ENCODE measurements at places on chromosomes 5 and 9.

- DNase-seq = no peak
Measured at GRCh38 chr9:129813661-129814060, 10.3 kb downstream of the TOR1A start.

GRCh38 chr5:126269511-126269910 is 153.7 kb upstream of the GRAMD2B start:
- no peak for DNase-seq

DNA sequence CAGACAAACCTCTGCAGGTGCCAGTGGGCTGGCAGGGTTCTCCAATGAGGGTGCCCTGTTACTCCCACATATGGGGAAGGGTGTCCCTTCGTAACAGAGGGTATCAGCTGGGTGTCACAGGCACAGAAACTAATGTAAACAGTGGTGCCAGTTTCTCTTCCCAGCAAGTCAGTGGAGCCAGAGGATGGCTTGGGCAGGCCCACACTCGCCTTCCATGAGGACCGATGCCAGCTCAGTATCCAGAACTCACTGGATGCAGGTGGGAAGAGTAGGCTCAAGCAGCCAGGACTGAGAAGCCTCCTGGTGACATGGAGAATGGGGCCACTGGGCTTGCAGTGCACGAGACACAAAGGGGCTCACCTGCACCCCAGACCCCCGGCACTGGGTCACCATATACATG is 30.4 kb downstream of the FSTL4 start:
- no peak for DNase-seq

DNA sequence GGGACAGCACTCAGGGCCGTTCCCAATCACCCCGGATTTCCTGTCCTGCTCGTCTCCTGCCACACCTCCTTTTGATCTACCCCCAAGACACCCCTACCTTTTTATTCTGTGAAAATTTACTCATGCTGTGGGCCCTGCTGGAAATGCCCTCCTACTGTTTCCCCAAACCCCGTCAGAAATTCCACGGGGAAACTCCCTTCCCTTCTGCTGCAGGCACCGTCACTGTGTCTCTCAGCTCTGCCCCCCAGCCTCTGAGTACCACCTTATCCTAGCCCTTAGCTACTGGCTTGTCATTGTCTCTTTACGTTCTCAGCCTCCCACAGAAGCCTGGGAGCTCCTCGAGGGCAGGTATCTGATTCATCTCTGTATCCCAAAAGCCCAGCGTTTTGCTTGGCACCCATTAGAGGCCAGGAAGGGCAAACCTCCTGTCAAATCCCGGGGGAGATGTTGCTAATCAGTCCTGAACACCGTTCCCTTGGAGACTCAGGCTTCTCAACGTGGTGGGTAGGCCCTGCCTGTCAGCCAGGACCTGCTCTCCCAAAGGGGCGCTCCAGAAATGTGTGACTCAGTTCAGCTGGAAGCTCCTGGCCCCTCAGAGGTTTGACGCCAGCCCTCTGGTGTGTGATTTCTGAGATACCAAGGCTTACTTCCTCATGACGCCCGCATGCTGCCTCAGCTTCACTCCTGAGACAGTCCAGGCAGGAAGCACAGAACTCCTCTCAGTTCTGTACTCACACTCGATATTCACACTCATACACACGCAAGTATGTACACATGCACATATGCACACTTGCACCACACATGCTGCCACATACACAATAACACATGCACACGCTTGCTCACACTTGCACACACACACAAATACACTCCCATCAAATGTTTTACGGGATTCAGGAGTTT is 50.7 kb upstream of the GRHPR start:
- peak; percentile 68 for DNase-seq

GRCh38 chr9:110140276-110140675 is 67.7 kb downstream of the C9orf152 start:
- DNase-seq = no peak

- peak; percentile 63 for DNase-seq
Measured at GRCh38 chr5:82439750-82440445, 161.7 kb upstream of the RPS23 start.

DNA sequence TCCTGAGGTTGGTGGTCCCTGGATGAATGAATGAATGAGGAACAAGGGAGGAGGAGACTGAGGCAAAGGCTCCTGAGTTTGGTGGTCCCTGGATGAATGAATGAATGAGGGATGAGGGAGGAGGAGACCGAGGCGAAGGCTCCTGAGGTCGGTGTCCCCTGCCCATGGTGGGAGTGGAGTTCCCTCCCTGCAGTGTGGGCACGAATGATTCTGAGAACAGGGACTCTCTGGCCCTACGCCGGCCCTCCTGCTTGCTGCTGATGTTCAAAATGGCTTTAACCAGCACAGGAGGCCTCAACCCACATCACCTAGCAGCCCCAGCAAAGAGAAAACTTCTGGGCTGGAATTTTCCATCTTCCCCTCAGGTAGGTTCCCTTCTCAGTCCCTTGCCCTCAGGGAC is 377.8 kb downstream of the IRX2 start:
- no peak for DNase-seq

GRCh38 chr5:31846934-31847333 is 208.0 kb downstream of the PDZD2 start:
- no peak for DNase-seq

GRCh38 chr9:629146-629545 is 212.4 kb upstream of the DMRT1 start:
- DNase-seq = no peak

GRCh38 chr5:116428966-116429365 is 145.7 kb downstream of the SEMA6A start:
- no peak for DNase-seq

DNA sequence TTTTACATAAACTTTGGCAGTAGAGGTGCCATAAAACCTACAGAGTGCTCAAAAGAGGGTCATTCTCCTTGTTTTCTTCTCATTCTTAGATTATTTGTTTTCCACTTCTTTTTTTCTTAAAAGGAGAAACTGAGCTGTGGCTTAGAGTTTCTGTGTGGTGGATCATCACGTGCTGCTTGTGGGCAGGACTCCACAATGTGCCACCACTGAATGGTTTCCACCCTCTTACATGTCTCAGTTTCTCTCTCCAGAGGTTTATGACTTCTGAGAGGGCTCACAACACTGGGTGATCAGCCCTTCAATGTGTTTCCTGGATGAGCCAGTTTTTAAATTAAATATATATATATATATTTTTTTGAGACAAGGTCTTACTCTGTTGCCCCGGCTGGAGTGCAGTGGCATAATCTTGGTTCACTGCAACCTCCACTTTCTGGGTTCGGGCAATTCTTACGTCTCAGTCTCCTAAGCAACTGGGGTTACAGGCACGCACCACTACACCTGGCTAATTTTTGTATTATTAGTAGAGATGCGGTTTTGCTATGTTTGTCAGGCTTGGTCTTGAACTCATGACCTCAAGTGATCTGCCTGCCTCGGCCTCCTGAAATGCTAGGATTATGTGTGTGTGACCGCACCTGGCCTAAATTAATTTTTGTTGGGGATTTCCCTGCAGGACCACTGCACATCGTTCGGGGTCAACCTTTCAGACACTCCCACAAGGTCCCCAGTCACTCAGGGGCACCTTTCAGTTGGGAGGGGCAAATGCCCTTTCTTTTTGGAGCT is 3.1 kb upstream of the UNC13B start:
- no peak for DNase-seq

GRCh38 chr9:92228628-92229027 is 64.9 kb downstream of the IARS1 start:
- DNase-seq = no peak

- peak; percentile 78 for DNase-seq
Measured at GRCh38 chr5:159341906-159342310, 11.6 kb upstream of the IL12B start.

DNA sequence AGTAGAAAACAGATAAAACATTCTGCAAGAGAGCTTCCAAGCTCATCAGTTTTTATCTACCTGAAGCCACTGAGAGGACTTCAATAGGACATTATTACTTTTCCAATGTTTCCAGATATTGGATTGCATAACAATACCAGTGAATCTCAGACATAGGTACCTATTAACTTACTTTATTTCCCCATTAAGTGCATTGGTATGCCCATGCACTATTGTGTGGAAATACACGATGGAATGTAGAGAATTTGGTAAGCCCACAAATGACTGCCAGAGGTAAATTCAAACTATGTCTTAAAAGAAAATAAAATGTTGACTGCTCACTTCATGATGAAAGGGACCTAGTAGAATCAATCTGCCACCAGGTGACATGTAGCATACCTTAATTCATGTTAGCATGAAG is 48.1 kb upstream of the PRR16 start:
- DNase-seq = peak; percentile 32

- no peak for DNase-seq
Measured at GRCh38 chr5:163360656-163361055, 76.7 kb upstream of the CCNG1 start.

- peak; percentile 68 for DNase-seq
Measured at GRCh38 chr9:37575921-37576721, at the start of gene FBXO10. Gene FBXO10, minus strand, starts transcription at chr9:37576380. Its CDS starts 34,612 bp downstream, at chr9:37541768.

- DNase-seq = no peak
Measured at GRCh38 chr5:159430361-159431012, 100.2 kb upstream of the IL12B start.

DNA sequence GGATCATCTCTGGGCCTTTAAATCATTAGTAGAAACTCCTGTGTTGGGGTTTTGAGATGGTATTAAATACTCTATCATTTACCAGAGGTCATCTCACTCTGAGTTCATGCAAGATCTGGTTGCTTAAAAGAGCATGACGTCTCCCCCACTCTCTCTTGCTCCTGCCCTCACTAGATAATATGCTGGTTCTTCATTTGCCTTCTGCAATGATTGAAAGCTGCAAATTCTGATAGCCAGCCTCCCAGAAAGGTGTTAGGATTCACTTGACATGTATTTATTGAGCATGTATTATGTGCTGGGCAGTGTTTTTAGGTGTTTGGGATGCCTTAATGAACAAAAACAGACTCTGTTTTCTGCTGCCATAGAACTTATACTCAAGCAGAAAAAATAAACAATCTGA is 41.2 kb downstream of the EGFLAM start:
- no peak for DNase-seq

- no peak for DNase-seq
Measured at GRCh38 chr9:77152289-77152688, 25.0 kb upstream of the VPS13A start.

DNA sequence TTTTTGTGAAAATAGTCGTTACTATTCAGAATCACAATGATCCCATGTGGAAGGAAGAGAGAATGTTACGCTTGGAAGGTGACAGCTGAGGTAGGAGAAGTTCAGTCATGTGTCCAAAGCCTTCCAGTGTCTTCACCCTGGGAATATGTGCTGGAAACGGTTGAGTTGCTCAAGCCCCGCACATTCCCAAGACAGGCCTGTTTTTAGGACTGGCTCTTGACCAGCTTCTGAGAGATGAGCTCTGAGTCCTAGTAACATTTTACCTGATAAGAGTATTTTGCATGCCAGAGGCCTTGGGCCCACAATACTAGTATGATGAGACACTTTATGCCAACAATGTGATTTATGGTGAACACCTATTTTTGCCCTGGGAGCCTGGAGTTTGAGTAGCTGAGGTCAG is 101.7 kb downstream of the LMNB1 start:
- no peak for DNase-seq

DNA sequence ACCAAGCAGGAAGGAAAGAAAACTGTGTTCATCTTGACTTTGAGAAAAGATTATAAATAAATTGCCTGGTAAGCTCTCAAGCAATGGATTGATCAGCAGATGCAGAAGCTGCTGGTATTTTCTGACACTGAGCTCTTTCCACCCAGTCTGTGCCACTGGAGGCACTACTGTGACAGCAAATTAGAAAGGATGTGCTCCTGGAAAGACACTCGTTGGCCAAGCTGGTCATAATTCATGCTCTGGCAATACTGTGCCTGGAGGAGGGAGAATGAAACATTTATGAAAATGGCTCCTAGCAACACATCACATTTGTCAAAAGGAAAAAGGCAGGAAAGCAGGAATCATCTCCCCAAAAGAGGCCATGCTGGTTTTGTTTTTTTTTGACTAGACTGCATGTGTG is 84.2 kb downstream of the CAVIN4 start:
- DNase-seq = no peak

DNA sequence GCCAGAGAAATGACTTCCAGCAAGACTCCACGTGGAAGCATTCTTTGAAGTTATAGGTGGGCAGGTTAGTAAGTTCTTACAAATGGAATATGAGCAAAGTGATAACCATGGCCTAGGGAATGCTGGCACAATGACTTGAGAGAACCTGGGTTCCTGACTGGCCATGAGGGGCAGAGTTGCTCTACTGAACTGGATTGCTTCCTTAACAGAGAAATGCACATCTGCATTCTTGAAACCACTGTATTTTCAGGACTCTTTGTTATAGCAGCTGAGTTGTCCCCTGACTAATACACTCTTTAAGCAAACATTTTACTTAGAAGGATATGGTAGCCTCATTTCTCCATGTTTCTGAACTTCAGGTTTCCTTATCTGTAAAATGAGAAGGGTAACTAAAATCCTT is 108.3 kb upstream of the GNA14 start:
- DNase-seq = no peak

- DNase-seq = no peak
Measured at GRCh38 chr5:159695741-159696294, 220.5 kb upstream of the ADRA1B start.

- DNase-seq = no peak
Measured at GRCh38 chr9:121589986-121590385, 61.4 kb upstream of the DAB2IP start.

DNA sequence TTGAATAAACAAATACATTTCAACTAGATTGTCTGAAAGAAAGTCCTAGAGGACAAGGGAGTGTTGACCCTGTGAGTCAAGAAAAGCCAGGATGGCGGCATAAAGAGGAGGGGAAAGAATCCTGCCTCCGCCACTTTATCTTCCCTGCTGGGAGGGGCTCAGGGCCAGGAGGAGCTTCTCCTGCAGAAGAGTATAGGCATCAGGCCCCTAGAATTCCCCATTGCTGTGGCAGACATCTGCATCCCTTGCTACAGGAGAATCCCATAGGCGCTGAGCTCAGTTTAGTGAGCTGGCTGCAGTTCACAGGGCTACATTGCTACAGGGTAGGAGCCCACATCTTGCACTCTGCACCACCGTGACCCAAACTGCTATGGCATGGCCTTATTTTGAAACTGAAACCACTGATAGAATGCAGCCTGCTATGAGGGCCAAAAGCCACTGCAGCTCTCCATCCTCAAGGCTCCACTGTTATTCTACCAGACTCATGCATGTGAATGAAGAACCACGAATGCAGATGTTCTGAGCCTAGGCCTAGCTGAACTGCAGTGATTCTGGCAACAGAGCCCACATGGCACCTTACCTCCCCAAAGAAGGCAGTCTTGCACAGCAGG is 941.4 kb upstream of the CTNND2 start:
- no peak for DNase-seq

GRCh38 chr9:89048616-89049015 is 57.3 kb downstream of the S1PR3 start:
- DNase-seq = no peak

- no peak for DNase-seq
Measured at GRCh38 chr5:3092664-3093063, 341.2 kb upstream of the IRX2 start.

DNA sequence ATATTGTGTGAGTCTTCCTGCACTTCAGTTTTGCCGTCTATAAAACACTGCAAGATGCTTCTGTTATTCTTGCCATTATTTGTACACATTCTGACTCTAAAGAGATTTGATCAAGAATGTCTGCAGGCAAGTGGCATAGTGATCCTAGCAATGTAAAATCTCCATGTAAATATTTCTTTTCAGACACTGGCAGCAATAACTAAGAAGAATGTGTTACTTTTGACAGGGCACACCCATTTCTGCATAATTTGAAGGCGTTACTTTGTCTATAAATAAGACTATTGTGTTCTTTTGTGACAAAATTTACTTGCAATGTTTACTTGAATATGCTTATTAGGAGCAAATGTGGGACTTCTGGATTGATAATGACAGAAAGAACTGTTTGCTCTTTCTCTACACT is 20.1 kb downstream of the RANBP3L start:
- DNase-seq = no peak

GRCh38 chr9:23702311-23702922 is 123.6 kb downstream of the ELAVL2 start:
- DNase-seq = peak; percentile 18

All from fibroblast of upper back skin (primary cell).